Stimulated activated CD8-positive, alpha-beta memory T cell treated with anti-CD3 and anti-CD28 coated beads, Interleukin-4, amount 100 ng/mL, for 4 hours (primary cell): ENCODE measurements at places on chromosomes 2 and 18.
A peak's percentile ranks its signal among the peaks of the same experiment; 100 is the strongest.

DNA sequence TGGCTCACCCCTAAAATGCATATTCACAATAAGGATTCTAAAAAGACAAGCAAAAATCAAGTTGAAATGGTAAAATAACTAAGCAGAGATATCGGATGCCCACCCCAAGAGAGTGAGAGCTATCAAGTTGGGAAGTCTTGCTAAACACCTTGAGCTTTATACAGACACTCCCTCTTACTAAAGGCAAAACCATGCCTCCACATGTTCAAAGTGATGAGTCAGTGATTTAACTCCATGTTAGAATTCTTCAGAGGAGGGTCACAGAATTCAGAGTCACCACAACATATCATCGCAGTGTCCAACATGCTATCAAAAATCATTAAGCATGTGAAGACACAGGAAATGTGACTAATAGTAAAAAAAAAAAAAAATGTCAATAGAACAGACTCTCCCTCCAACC, 20.6 kb upstream of the ST8SIA3 start:
- no peak for DNase-seq

DNA sequence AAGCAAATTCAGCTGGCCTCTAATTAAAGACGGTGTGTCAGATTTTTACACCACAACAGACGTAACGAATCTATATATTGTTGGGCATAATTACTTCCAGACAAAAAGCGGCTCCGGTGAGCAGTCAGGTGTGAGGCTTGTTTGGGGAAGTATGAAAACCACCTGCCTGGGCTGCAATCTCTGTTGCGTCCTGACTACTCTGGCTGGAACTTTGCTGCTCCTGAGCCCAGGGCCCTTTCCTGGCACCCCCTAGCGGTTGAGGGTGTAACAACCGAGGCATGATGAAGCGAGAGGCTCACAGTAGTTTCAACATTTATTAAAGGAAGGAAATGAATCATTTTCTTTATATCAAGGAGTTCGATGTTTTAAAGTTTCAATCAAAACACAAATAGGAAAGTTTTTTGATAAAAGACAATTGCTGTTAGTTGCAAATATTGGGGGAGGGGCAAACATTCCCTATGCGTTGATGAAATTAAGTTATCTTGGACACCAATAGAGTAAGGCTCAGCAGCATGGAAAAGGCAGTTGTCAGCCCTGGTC, 10.6 kb upstream of the ITGB6 start:
- peak; percentile 21 for DNase-seq

GRCh38 chr2:75277111-75277510, 77.8 kb upstream of the TACR1 start:
- no peak for DNase-seq

GRCh38 chr2:241154915-241155314, 4.6 kb downstream of the PPP1R7 start:
- no peak for DNase-seq

DNA sequence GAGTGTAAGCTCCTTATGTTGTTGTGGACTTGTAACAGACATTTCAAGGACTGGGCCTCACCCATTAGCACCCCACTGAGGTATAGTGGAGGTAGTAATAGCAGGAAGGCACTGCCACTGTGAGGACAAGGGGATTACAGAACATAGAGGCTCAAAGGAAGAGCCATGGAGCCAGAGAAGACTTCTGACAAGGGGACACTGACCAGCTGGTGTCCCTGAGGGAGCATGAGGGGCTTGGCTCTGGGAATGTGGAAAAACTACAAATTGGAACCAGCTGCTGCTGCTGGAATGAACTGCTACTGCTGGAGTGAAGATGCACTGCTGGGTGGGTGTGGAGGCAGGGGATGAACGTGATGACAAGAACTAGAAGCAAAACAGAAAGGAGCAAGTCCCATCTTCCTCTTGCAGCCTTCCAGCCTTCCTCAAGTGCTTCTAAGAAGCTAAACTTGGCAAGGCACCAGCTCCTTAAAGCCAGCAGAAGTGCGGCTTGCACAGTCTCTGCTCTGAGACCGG, 167.3 kb upstream of the NOSTRIN start:
- no peak for DNase-seq

GRCh38 chr18:46732801-46733200, 24.1 kb downstream of the ST8SIA5 start:
- no peak for DNase-seq

GRCh38 chr2:23924589-23925359, 2.1 kb downstream of the ATAD2B start:
- no peak for DNase-seq

- DNase-seq: no peak
Measured at GRCh38 chr18:75023473-75023872, 185.5 kb downstream of the PTGR3 start.

GRCh38 chr2:25819597-25820039, 58.7 kb downstream of the ASXL2 start:
- DNase-seq: no peak

DNA sequence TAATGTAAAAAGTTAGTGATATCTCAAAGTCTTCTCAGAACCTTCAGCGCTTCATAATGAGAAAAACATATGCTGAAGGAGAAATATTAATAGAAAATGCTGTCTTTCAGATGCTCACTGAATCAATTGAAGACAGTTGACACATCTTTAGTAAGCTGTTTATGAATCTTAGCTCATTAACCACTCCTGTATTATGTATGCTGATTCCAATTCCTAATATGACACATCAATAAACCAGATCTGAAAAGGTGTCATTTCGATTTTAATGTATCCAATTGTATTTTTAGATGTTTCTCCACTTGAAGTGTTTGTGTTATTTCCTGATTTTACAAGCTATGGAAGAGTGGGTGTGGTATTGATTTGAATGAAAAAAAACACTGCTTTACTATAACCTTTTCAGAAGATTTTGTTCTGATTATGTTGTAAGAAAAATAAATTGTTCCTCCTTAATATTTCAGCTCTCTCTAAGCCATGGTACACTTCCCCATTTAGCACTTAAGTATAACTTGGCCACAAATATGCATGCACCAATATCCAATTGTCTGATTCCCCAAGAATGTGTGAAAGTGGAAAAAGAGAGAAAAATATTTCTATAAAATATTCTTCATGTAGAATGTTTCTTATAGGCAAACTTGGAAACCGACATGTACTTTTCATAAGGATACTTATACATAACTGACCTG, 569.8 kb downstream of the ARHGAP15 start:
- DNase-seq: no peak
